HFFc6 (cell line): ENCODE measurements at places on chromosomes 7 and 10. TPM values are rescaled to one million over a fixed set of nuclear protein-coding genes. Genes with fewer than 3 reads are reported as not detected.

DNA sequence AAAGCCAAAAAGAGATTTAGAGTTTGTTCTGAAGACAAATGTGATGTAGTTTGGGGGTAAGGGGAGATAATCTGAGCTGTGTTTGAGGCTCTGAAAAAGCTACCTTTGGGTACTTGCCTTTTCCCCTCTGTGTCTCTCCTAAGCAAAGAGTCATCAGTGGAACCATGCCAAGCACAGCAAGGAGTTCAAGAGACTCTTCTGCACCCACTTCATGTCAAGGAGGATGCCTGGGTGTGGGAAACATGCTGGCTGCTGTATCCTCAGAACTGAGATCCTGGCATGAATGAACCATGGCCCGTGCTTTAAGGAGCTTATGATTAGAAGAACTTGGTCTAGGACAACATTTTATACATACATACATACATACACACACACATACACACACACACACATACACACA is 142.9 kb downstream of the NOC3L start:
- no peak overlapping the region for H3K27ac ChIP-seq
- peaks cover 11% of the 10 kb centered on the region for H3K27me3 ChIP-seq

DNA sequence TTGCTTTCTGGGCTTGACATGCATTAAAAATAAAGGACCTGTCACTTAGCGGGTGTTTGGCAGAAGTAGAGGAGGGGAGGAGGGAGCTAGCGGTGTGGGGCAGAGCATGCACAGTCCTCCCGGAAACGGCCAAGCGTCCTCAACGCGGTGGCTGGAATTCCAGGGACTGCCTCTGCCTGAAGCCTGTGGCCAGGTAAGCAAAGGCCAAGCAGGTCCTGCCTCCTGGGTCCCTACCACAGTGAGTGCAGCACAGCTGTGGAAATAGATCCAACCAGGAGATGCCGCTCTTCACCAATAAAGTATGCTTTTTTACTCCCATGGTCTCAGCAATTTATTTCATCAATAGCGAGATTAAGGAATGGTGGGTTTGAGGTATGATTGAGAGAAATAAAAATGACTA is 323.4 kb downstream of the WDR37 start:
- no peak overlapping the region for H3K27ac ChIP-seq
- no peak for DNase-seq
- H3K4me3 ChIP-seq: no peak overlapping the region
- peaks cover 15% of the 10 kb centered on the region for H3K36me3 ChIP-seq
- H3K4me1 ChIP-seq: no peaks in the 10 kb centered on the region

DNA sequence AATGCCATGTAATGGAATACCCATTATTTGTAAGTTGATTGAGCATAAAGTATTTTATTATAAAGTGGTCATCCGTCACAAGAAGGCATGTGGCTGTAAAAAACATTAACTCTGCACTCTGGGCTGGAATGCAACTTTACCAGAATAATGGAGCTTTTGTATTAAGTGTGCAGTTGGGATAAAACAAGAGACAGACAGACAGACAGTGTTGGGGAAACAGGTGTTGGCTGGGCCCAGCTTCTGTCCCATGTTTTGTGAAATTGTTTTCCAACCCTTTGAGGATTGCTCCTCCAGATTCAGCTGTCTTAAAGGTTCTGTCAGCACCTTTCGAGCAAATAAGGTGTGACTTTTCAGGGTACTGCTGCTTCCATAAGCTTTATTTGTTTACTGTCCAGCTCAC is 67.9 kb upstream of the NFKB2 start:
- no peak overlapping the region for H3K27ac ChIP-seq
- no peak for DNase-seq
- H3K27me3 ChIP-seq: no peaks in the 10 kb centered on the region; the same call in none of the 2 replicates
- peaks cover 11% of the 10 kb centered on the region; the same call in 1 of the 2 replicates for H3K36me3 ChIP-seq

- DNase-seq: no peak
- H3K4me1 ChIP-seq: no peaks in the 10 kb centered on the region
- no peak overlapping the region for H3K27ac ChIP-seq
- 0 out of 2 replicates have a peak, but pooled peaks cover 9% of the 10 kb centered on the region for H3K36me3 ChIP-seq
Observed at GRCh38 chr10:131556061-131556896, 244.8 kb upstream of the TCERG1L start.

GRCh38 chr7:67484244-67484751 is 487.7 kb downstream of the TYW1 start:
- no peak overlapping the region for H3K27ac ChIP-seq
- no peaks in the 10 kb centered on the region for H3K4me1 ChIP-seq
- peak; percentile 38 for DNase-seq
- H3K4me3 ChIP-seq: no peak overlapping the region

- H3K27ac ChIP-seq: no peak within 1 kb of the TSS
- no peak within 1 kb of the TSS; the same call in 1 of the 2 replicates for H3K4me3 ChIP-seq
- peaks cover 5% of the 10 kb centered on the region; the same call in 1 of the 2 replicates for H3K27me3 ChIP-seq
- H3K36me3 ChIP-seq: no peaks in the 10 kb centered on the region
Observed at GRCh38 chr7:26291699-26292538, at the start of gene SNX10. Gene SNX10 (plus strand): TSS chr7:26291862. CDS start chr7:26346443, 54,581 bp downstream.

GRCh38 chr10:3525832-3526449 is 259.1 kb downstream of the KLF6 start:
- H3K27ac ChIP-seq: peak overlapping the region; percentile 88
- peak overlapping the region; percentile 77 for H3K4me3 ChIP-seq
- H3K27me3 ChIP-seq: no peaks in the 10 kb centered on the region; the same call in none of the 2 replicates
- no peaks in the 10 kb centered on the region for H3K36me3 ChIP-seq
- peaks cover 75% of the 10 kb centered on the region for H3K4me1 ChIP-seq

- H3K4me1 ChIP-seq: no peaks in the 10 kb centered on the region
- DNase-seq: no peak
- H3K36me3 ChIP-seq: peaks cover 3% of the 10 kb centered on the region; the same call in 1 of the 2 replicates
- no peak overlapping the region for H3K4me3 ChIP-seq
- no peak overlapping the region for H3K27ac ChIP-seq
Observed at GRCh38 chr7:114273218-114273617, 141.4 kb upstream of the FOXP2 start.

- peaks cover 24% of the 10 kb centered on the region for H3K27me3 ChIP-seq
- peaks cover 15% of the 10 kb centered on the region for H3K36me3 ChIP-seq
- H3K4me1 ChIP-seq: no peaks in the 10 kb centered on the region; the same call in 1 of the 2 replicates
- DNase-seq: no peak
- no peak overlapping the region for H3K27ac ChIP-seq
- no peak overlapping the region for H3K4me3 ChIP-seq
Observed at GRCh38 chr7:157469181-157470016, 132.6 kb downstream of the DNAJB6 start.

GRCh38 chr10:88755753-88756152 is 4.1 kb upstream of the LIPN start:
- no peaks in the 10 kb centered on the region for H3K36me3 ChIP-seq
- DNase-seq: no peak
- H3K4me1 ChIP-seq: peaks cover 11% of the 10 kb centered on the region

DNA sequence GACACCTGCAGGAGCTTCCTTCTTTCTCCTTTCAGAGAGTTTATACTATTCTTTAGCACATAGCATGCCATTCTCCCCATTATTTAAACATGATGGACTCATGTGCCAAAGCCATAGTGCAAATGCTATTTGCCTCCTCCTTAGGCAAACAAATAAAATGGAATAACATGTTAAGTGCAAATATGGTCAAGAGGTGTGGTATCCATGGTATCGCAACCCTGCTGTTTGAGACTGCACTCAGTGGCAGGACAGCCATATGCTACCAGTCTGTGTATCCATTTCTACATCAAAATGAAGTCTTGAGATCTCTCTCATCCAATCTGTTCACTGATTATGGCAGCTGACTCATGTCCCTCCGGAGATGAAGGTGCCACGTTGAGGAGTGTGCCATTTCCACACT is 22.8 kb downstream of the HEPACAM2 start:
- H3K4me1 ChIP-seq: no peaks in the 10 kb centered on the region
- H3K36me3 ChIP-seq: no peaks in the 10 kb centered on the region
- no peak for DNase-seq
- peaks cover 19% of the 10 kb centered on the region for H3K27me3 ChIP-seq

DNA sequence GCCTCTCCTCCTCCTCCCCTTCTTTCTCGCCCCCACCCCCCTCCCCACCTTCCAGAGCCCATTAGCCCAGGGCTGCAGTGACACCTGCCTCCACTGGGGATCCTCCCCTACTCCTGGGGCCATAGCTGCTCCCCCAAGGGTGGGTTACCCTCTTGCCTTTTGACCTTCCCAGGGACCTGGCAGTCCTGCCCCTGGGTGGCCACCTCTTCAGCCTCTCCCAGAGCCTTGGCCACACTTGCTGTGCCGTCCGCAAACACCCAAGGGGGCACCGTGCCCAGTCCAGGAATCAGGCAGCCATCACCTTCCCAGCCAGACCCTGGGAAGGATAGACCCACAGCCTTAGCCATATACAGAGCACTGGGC is 19.8 kb upstream of the CLDN4 start:
- no peak for DNase-seq
- peaks cover 2% of the 10 kb centered on the region for H3K27me3 ChIP-seq
- no peak overlapping the region for H3K27ac ChIP-seq
- H3K4me1 ChIP-seq: peaks cover 18% of the 10 kb centered on the region
- H3K36me3 ChIP-seq: peaks cover 4% of the 10 kb centered on the region; the same call in 1 of the 2 replicates

DNA sequence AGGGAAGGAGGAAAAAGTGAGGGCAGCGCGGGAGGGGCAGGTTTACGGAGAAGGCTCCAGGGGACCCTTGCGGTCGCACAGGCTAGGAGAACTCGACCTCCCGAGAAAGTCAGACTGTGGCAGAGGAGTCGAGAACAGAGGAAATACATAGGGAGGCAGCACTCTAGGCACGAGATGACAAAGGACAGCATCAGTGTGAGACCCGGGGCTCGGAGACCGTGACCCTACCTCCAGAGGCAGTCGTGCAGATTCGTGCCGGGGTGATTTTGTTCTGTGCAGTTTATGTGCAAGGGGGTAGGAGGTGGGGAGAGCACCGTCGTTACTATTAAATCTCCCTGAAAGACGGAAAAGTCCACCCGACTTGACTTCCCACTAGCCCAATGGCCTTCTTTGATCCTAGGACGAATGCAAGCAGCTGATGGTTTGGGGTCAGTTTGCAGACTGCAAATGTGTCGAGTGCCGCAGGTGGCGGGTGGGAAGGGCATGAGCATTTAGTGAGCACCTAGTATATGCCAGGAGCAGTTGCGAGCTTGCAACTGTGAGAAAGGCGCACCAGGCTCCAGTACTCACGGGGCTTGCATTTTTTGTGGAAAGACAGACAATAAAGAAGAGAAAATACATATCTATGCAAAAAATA is 674 bp upstream of the OSBPL3 start:
- peaks cover 5% of the 10 kb centered on the region for H3K27me3 ChIP-seq
- peaks cover 16% of the 10 kb centered on the region; the same call in 1 of the 2 replicates for H3K36me3 ChIP-seq
- DNase-seq: peak; percentile 48
- H3K4me1 ChIP-seq: peaks cover 73% of the 10 kb centered on the region

- no peaks in the 10 kb centered on the region; the same call in 1 of the 2 replicates for H3K36me3 ChIP-seq
- no peaks in the 10 kb centered on the region for H3K27me3 ChIP-seq
- peaks cover 12% of the 10 kb centered on the region; the same call in 1 of the 2 replicates for H3K4me1 ChIP-seq
Observed at GRCh38 chr10:104938031-104938430, 296.9 kb downstream of the SORCS3 start.

DNA sequence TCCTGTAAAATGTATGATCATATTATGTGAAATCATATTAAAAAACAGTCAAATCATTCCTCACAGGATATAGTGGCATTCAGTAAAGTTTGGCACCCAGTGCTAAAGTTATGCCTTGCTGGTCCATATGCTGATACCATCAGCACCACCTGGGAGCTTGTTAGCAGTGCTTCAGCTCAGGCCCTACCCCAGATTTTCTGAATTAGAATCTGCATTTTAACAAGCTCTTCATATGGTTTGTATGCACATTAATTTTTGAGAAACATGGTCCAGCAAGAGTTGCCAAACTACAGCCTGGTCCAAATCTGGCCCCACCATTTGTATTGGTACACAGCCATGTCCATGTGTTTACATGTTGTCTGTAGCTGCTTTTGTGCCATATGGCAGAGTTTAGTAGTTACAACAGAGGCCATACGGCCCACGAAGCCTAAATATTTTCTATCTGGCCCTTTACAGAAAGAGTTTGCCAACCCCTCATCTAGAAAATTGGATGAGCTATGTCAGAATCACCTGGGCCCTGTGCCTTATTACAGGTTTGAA is 30.1 kb downstream of the RAB18 start:
- H3K4me3 ChIP-seq: no peak overlapping the region
- peaks cover 32% of the 10 kb centered on the region for H3K4me1 ChIP-seq
- H3K36me3 ChIP-seq: peaks cover 14% of the 10 kb centered on the region; the same call in 1 of the 2 replicates
- H3K27me3 ChIP-seq: no peaks in the 10 kb centered on the region
- no peak overlapping the region for H3K27ac ChIP-seq
- DNase-seq: no peak

GRCh38 chr10:88582411-88582805 is 710 bp downstream of the RNLS start:
- peak overlapping the region; percentile 1; the same call in 1 of the 2 replicates for H3K4me3 ChIP-seq
- no peak for DNase-seq

DNA sequence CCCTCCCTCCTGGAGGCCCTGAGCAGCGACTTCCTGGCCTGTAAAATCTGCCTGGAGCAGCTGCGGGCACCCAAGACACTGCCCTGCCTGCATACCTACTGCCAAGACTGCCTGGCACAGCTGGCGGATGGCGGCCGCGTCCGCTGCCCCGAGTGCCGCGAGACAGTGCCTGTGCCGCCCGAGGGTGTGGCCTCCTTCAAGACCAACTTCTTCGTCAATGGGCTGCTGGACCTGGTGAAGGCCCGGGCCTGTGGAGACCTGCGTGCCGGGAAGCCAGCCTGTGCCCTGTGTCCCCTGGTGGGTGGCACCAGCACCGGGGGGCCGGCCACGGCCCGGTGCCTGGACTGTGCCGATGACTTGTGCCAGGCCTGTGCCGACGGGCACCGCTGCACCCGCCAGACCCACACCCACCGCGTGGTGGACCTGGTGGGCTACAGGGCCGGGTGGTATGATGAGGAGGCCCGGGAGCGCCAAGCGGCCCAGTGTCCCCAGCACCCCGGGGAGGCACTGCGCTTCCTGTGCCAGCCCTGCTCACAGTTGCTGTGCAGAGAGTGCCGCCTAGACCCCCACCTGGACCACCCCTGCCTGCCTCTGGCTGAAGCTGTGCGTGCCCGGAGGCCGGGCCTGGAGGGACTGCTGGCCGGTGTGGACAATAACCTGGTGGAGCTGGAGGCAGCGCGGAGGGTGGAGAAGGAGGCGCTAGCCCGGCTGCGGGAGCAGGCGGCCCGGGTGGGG is 2.2 kb downstream of the TRIM56 start:
- peaks cover 3% of the 10 kb centered on the region for H3K27me3 ChIP-seq
- peaks cover 19% of the 10 kb centered on the region for H3K36me3 ChIP-seq
- peaks cover 30% of the 10 kb centered on the region for H3K4me1 ChIP-seq
- DNase-seq: no peak
- H3K4me3 ChIP-seq: no peak overlapping the region

Gene LIPM
- total RNA-seq: not detected in 3 replicates

Gene ZNF467
- 0.68 and 1.8 TPM in 2 replicates for total RNA-seq

Gene UBE2D1
- 7.8 to 11.4 TPM (median 11.3 TPM) in 3 replicates for total RNA-seq

Gene TMEM270
- total RNA-seq: not detected in 2 replicates

Gene AQP1
- total RNA-seq: 0.41 to 0.46 TPM (median 0.43 TPM) in 3 replicates

Gene EXOC6
- 5.7 to 6.0 TPM (median 5.9 TPM) in 3 replicates for total RNA-seq

Gene HOXA10
- 39.3 and 40.4 TPM in 2 replicates for total RNA-seq
